NCI-H1436 treated with DMSO at 0.1 percent for 48 hours (cell line): ENCODE measurements at places on chromosomes 6 and 20.

- no peak for DNase-seq
These were observed 65.5 kb upstream of the BTN3A2 start for GRCh38 chr6:26299286-26300042.

DNA sequence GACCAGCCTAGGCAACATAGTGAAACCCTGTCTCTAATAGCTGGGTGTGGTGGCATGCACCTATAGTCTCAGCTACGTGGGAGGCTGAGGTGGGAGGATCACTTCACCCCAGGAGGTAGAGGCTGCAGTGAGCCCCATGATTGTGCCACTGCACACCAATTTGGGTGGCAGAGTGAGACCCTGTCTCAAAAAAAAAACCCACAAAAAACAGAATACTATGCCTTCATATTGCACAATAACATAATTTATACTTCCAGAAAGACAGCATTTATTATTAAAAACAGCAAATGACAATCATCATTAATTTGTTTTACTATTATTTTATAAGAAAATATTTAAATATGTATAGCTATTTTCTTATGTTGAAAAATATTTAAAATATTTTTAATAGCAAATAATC lies 30.0 kb upstream of the CARMIL1 start:
- no peak for DNase-seq

GRCh38 chr6:128208851-128209580 lies 308.2 kb upstream of the THEMIS start:
- DNase-seq, result no peak

GRCh38 chr6:11929241-11929835 lies 82.8 kb upstream of the HIVEP1 start:
- no peak for DNase-seq

DNA sequence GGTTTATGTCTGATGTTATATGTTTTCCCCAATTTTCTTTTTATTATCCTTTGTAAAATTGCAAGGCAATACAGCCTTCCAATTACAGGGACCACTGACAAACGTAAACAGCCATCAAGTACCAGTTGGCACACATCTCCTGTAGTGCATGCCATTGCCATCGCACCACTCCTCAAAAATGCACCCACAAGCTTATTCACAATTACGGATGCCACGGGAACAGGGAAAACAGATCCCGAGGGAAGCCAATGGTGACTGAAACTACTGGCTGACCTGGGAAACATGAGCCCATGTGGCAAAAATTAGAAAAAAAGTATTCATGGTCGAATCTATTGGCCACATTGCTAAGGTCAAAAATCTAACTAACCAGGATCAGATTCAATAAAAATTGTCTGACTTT lies 395.2 kb downstream of the PAX1 start:
- no peak for DNase-seq

DNA sequence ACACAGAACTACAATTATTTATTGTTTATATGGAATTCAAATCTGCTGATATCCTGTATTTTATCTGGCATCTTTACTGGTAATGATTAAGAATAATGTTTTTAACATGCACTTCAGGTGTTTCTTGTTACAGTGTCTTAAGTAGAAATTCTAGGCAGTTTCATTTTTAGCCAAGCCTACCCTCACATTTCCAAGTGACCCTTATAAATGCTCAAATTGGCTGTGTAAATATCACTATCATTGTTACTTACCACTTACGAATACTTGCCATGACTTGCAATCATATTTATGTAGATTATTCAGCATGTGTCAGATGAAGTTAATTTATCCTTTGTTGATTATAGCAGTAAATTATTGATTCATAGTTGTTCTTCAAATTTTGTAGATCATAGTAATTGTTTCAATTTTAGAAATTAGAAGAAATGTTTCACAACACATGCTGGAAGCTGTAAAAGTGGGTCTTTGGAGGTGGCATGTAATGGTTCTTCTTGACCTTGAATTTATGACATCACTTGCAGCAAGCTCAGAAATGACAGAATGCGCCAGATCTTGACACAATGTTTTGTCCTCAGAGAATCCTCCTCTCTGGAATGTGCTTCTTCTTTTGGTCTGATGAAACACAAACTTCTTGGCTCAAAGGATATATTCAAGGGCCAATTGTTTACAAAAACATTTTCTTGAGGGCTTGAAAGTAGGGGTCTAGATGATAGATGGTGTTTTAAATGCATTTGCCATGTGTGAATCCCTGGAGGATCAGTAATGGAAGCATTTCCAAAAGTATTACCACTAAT lies 471.8 kb downstream of the COL12A1 start:
- no peak for DNase-seq

DNA sequence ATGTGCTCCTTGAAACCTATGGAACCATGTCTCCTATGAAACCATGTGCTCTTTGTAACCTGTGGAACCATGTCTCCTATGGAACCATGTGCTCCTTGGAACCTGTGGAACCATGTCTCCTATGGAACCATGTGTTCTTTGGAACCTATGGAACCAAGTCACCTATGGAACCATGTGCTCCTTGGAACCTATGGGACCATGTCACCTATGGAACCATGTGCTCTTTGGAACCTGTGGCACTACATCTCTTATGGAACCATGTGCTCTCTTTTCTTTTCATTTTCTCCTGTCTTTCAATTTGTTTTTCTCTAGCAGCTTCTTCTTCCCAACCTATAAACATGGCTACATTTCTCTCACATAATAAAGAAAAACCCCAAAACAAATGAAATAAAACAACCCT lies 11.9 kb upstream of the CCN2 start:
- no peak for DNase-seq

DNA sequence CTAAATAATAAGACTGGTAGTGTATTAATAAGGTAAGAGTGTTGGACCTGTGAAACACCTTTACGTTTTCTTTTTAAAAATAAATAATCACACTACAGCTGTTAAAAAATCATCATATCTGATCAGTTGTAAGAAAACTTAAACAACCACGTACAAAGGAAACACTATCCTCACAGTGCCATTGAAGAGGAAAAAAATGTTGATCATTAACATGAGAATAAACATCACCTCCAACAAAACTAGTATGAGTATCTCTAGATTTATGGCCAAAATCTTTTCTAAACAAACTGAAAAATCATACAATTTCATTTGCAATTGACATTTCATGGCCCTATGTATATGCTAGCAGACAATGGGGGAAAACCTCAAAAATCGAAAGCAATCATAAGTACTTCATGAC lies 590 bp downstream of the EYS start:
- no peak for DNase-seq

DNA sequence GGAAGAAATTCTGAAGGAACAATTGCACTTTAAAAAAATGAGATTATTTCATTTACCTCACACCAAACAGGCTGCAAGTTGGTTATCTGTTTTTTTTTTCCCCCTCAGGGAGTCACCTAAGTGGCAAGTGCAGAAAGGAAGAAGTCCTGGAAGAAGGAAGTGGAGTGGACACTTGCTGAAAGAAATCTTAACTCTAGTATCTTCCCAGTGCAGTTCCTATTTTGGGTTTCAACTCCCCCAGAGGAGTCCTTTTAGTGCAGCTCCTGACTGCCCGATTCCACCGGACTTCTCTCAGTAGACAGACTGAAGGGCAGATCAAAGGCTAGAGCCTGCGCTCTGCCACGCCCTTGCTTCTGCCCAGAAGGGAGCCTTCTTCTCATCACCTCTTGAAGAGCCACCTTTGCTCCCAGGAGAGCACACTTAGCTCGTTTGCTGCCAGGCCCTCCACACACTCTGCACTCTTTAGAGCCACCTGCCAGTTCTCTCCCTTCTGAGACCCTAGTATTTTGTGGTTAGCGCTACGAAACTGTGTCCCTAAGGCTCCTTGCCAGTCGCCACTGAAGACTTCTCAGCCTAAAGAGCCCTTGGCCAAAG lies 4.9 kb downstream of the MTCL3 start:
- DNase-seq, result no peak

DNA sequence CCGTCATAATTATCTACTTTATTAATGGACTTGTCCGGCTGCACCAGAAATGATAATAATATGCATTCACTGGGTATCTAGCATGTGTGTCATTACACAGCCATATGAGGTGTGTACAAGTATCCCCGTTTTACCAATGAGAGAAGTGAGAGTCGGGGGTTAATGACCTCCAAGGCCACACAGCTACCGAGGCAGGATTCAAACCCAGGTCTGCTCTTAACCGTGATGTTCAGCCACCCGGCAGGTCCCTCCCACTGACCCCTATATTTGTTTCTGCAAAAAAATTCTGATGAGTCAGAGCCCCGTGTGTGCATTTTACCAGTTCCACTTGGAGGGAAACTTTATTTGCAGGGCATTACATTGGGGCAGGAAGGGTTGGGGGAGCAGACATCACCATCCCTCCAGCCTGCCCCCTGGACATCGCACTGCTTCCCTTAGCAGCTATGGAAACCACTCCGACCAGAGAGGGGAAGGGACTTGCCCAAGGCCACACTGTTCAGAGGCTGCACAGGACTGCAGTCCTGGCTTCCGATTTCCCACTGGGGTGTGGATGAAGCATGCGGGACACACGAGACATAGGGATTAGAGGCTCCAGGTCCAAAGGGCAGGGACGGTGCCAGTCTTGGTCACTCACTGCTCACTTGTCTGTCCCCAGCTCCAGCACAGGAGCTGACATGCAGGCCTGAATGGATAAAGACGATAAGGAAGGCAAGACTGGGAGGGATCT lies 10.1 kb upstream of the SRC start:
- no peak for DNase-seq

DNA sequence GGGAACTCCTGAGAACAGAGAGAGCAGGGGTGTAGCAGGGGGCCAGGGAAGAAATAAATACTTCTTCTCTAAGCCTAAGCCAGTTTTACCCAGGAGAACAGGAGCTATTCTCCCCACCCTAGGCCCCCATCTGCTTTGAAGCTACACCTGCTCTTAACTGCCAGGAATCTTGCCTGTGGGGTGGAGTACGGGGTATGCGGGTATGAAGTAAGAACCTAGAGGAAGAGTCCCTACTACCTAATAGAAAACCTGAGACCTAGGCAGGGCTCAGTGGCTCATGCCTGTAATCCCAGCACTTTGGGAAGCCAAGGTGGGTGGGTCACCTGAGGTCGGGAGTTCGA lies 1.5 kb downstream of the SLC29A1 start:
- no peak for DNase-seq

- DNase-seq, result no peak
These were observed 82.9 kb upstream of the SCAF8 start for GRCh38 chr6:154650351-154650750.

GRCh38 chr6:41649596-41649995 lies 11.3 kb downstream of the MDFI start:
- no peak for DNase-seq

- DNase-seq, result no peak
These were observed 181.0 kb upstream of the MYLIP start for GRCh38 chr6:15947923-15948322.

DNA sequence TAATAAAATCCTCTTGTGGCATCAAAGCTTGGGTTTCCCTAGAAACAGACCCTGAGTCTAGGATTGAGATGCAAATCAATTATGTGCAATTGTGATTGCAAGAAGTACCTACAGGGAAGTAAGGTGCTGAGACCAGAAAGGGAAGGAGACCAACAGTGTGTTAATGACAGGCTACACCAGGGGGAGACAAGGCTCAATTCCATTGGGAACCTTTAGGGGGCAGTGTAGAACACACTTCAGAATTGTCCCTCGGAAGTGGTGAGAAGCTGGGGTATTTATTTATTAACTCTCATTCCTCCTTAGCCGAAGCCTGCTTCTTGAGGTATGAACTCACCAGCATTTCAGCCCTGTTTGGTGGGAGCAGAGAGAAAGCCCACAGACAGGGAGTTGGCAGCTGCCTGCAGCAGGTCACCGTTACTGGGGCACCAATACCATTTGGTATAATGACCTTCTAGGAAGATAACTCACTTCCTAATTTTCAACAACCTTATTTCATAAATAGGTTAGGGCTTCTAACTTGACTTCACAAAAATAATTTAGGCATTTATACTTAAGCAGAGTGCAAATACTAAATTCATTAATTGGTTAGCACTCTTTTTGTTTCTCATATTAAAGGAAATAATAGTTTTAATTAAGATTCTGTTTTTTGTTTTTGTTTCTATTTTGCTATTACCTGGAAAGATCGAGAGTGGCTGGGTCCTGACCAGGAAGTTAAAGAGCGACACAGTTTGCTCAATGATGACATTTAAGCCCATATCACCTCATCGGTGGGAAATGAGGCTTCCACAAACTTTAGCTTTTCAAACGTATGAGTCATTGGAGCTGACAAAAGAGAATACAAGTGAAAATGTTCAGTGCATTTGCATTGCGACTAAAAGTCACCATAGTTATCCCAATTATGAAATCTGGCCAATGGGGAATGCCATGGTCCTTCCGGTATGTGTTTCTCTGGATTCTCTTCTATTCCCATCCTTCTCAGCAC lies 94.8 kb downstream of the BTBD3 start:
- no peak for DNase-seq

DNA sequence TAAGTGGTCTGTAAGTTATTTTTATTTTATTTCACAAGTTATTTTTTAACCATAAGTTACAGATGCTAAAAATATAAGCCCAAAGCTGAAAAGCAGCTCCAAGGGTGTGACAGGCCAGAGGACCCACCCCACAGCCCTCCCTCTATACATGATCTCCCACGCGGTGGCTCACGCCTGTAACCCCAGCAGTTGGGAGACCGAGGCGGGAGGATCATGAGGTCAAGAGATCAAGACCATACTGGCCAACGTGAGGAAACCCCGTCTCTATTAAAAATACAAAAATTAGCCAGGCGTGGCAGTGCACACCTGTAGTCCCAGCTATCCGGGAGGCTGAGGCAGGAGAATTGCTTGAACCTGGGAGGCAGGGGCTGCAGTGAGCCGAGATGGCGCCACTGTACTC lies 32.2 kb downstream of the COL11A2 start:
- DNase-seq, result no peak

DNA sequence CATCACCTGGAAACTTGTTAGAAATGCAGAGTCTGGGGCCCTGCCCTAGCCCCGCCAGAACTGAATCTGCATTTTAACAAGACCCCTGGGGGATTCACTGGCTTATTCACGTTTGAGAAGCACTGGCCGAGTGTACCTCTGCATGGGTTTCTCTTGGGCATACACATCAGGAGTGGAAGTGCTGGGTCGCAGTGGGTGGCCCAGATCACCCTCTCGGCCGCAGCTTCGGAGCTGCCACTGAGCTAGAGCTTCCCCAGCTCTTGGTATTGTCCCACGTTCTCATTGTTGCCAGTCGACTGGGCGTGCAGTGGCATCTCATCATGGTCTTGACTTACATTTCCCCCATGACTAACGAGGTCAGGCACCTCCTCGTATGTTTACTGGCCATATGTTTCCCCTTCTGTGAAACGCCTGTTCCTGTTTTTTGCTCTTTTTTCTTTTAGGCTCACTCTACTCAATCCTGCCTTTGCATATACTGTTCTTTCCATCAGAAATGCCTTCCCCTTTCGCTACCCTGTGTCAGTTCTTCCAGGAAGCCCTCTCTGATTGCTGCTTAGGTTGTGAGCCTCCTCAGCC lies 3.0 kb upstream of the DLGAP4 start:
- no peak for DNase-seq

GRCh38 chr20:7389216-7389615 lies 551.0 kb downstream of the HAO1 start:
- DNase-seq, result no peak

GRCh38 chr20:10132387-10132786 lies 86.2 kb upstream of the SNAP25 start:
- no peak for DNase-seq
